ENCODE measurements at places on chromosomes 7 and 10. TPM values are rescaled to one million over a fixed set of nuclear protein-coding genes. Genes with fewer than 3 reads are reported as not detected.

LDB3 gene
- not detected for total RNA-seq

PKD2L1 gene
- 0.17 TPM for total RNA-seq

RAB19 gene
- total RNA-seq, result 23.0 TPM

PCLO gene
- not detected for total RNA-seq

SFXN2 gene
- total RNA-seq, result 38.7 TPM

MLXIPL gene
- total RNA-seq, result not detected

SLC39A12 gene
- not detected for total RNA-seq

WASHC2C gene
- 22.0 TPM for total RNA-seq

GLCCI1 gene
- total RNA-seq, result 10.9 TPM

NKX1-2 gene
- not detected for total RNA-seq

CAV1 gene
- total RNA-seq, result 0.17 TPM

NOD1 gene
- total RNA-seq, result 12.9 TPM

CYP3A7 gene
- total RNA-seq, result not detected

CPN1 gene
- total RNA-seq, result not detected

TBC1D12 gene
- 0.71 TPM for total RNA-seq

FRMD4A gene
- 0.98 TPM for total RNA-seq

FOXI2 gene
- total RNA-seq, result not detected

ZNF804B gene
- not detected for total RNA-seq

GPER1 gene
- not detected for total RNA-seq

LDB1 gene
- 76.4 TPM for total RNA-seq

PLEKHA8 gene
- 10.7 TPM for total RNA-seq

CRYGN gene
- not detected for total RNA-seq

LRRC4 gene
- total RNA-seq, result 2.2 TPM

IFIT2 gene
- 0.40 TPM for total RNA-seq

NEURL1 gene
- 2.8 TPM for total RNA-seq

TMEM229A gene
- total RNA-seq, result not detected

CDK1 gene
- total RNA-seq, result 101 TPM

YAE1 gene
- 14.2 TPM for total RNA-seq

MEOX2 gene
- not detected for total RNA-seq

LIPN gene
- total RNA-seq, result not detected
